ENCODE measurements at places on chromosomes 5 and 9.
A peak's percentile ranks its signal among the peaks of the same experiment; 100 is the strongest.

- DNase-seq, result no peak
These were observed 50.7 kb downstream of the ARRDC3 start for GRCh38 chr5:91332267-91333045.

GRCh38 chr9:99171225-99172123, 50.3 kb downstream of the ALG2 start:
- DNase-seq, result no peak

GRCh38 chr9:37967014-37967760, 63.3 kb upstream of the SLC25A51 start:
- no peak for DNase-seq

GRCh38 chr5:5794118-5794560, 371.7 kb downstream of the ICE1 start:
- no peak for DNase-seq

GRCh38 chr5:144697847-144698262, 527.2 kb downstream of the KCTD16 start:
- DNase-seq, result no peak

DNA sequence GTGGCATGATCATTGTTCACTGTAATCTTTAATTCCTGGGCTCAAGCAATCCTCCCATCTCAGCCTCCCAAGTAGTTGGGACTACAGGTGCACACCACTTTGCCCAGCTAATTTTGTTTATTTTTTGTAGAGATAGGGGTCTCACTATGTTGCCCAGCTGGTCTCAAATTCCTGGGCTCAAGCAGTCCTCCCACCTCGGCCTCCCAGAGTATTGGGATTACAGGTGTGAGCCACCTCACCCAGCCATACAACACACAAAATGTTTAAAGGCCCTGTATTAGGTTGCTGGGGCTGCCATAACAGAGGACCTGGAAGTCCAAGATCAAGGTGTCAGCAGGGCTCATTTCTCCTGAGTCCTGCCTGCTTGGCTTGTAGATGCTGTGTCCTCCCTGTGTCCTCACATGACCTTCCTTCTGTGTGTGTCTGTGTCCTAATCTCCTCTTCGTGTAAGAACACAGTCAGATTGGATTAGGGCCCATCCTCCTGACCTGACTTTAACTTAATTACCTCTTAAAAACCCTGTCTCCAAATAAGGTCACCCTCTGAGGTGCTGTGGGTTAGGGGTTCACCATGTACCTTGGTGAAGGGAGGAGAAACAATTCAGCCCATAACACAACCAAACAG, 5.4 kb downstream of the UBE2QL1 start:
- no peak for DNase-seq

DNA sequence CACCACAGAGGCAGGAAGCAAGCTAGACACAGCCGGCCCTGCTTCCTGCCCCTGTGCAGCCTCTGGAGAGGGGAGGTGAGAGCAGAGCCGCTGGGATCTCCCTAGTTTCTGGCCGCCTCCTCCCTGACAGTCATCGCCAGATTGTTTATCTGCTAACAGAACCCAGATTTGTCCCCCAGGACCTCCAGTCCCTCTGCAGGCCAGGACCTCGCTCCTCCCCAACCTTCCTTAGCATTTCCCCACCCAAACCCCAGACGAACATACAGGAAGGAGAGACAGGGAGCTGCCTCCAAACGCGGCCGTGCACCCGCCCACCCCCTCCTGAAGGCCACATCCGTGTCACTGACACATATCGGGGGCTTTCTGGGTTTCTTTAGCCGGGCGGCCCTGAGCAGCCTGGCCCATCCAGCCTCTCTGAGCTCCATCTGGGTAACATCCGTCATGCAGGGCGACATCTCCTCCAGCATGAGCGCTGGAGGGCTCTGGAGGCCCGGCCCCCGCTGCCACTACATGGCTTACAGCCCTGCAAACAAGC, 47.5 kb downstream of the DBH start:
- peak; percentile 88 for DNase-seq

GRCh38 chr5:8340739-8341344, 471.9 kb downstream of the MTRR start:
- DNase-seq, result no peak

- DNase-seq, result no peak
These were observed 48.9 kb downstream of the CFAP90 start for GRCh38 chr5:7801891-7802614.

GRCh38 chr9:86515221-86515620, 161.0 kb upstream of the TUT7 start:
- DNase-seq, result no peak

DNA sequence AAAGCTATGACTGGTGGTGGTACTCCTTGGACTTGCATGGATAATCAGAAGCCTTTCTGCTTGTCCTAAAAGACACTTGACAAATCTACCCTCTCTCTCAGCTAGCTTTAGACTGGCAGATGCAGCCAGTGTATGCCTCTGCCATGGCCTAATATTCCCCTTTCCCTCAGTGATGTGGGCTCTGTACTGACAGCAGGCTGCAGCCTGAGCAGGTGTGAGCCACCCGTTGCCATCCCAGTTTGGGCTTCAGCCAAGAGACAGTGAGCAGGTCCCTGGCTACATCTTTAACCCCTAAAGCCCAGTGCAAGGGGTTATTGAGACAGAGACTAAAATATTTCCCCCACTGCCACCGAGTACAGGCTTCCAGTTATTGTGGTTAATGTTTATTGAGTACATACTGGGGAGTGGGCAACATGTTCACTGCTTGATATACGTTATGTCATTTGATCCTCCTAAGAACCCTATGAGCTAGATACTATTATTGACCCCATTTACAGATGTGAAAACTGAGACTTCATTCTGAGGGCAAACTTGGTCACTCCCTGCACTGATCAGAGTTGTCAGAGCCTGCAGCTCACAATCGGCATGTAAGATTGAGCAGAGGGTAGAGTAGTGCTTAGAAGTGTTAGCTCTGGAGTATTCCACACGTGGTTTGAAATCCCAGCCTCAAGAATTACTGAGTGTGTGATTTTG, 254.2 kb downstream of the ARHGAP26 start:
- no peak for DNase-seq

DNA sequence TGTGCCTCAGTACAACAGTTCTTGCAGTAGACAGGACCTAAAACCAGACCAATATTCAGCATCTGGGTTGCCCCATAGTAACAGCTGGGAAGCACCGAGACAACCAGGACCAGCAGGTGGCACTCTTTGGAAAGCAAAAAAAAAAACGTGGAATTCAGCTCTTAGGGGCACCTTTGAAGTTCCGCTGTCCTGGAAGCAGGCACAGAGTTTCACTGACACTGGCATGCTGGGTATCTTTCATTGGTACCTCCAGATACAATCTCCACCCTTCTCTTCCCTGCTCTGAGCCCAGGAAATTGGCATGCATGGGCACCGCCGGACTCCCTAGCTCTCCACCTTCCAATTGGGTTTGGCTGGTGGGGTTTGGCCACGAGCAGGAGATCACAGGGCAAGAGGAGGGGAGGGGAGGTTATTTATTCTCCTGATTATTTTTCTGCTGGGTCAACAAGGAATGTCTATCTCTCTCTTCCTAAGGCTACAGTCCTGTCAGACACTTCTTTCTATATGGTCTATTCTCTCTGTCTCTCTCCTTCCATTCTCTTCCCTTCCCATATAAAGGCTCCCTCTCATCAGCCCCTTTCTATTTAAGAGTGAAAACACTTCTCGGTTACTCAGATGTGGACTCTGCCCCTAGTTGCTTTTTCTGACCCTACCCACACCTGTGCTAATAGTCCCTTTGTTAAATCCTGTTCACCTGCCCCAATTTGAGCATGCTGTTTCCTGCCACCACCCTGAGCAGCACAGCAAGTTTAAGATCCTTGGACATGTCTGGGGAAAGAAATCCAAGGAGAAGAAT, 1.9 kb upstream of the IDNK start:
- peak; percentile 64 for DNase-seq

DNA sequence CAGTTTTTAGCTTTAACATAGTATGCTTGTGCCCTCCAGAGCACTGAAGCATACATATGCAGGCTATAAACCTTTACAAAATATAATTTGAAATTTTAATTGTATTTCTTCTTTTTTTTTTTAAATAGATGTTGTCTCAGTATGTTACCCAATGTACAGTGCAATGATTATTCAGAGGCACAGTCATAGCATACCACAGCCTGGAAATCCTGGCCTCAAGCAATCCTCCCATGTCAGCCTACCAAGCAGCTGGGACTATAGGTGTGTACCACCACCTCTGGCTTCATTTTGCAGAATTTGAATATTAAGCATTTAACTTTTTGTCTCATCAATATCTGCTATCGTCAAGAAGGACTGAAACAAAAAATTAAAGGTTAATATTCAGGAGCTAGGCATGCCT, 16.9 kb upstream of the ZNF782 start:
- DNase-seq, result no peak

DNA sequence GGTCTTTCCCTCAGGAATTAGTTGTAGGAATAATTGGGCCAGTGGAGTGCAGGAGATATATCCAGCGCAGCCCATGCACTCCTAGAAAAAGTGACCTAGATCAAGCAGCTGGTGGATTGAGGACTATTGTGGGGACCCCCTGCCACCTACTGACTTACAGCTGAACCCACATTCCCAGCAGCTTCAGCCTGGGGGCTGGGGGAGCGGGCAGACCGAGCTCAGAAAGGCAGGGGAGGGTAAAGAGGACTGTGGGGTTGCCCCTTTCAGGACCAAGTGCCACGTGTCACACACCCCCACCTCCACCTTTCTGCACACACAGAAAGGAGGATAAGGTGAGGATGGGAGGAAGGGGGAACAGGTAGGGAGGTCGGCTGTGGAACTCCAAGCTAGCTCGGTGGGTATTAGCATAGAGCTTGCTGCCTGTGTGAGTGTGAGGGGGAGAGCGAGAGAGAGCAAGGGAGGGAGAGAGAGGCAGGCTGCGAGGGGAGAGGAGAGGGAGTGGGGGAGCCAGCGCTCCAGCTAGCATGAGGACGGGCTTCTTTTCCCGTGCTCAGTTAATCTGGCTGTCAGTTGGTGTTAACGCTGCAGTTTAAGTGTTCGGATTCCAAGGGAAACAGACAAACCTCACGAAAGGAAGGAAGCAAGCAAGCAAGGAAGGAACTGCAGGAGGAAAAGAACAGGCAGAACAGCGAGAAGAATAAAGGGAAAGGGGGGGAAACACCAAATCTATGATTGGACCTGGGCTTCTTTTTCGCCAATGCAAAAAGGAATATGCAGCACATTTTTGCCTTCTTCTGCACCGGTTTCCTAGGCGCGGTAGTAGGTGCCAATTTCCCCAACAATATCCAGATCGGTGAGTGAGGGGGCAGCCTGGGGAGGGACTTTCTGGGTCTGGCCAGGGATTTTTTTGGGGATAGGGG, at the start of gene GRIA1:
TSS of gene GRIA1 (plus strand) at position 553 of the 920 bp plus-strand sequence.
- DNase-seq, result no peak

DNA sequence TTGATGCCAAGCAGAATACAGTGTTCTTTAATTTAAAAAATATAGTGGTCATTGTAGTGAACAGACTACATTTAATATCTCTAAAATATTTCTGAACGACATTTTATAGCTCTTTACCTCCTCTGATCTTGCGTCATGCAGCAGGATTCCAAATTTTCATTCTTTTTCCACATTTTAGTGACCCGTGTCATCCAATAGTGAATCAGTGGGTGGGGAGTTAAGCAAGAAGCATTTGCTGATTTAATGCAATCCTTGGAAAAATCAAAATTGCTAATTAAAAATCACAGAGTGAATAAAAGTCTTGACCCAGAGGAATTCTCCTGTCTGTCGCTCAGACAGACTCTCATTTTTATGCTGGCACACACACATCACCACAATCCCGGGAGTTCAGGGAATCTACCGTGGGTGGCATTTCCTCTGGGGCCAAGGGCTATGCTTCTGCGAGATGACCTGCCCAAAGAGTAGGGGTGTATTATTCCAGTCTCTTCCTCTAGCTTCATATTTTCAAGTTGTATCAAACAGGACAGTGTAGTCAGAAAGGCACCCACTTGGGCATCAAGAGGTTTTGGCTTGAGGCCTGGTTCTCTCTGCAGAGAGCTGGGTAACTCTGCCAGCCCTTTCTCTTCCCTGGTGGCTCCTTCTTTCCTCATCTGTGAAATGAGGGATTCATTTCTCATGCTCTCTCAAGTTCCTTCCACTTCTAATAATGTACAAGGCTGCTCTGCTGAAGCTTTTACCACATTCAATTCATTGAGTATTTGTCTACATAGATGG, 24.8 kb upstream of the OTP start:
- DNase-seq, result no peak

GRCh38 chr5:68423154-68423811, 207.7 kb downstream of the PIK3R1 start:
- no peak for DNase-seq

- no peak for DNase-seq
These were observed 1.5 kb downstream of the WHRN start for GRCh38 chr9:114503522-114504340.

- DNase-seq, result no peak
These were observed 11.2 kb downstream of the IRX2 start for GRCh38 chr5:2740051-2740875.

- DNase-seq, result no peak
These were observed 100.5 kb downstream of the PALM2AKAP2 start for GRCh38 chr9:109880276-109881169.

DNA sequence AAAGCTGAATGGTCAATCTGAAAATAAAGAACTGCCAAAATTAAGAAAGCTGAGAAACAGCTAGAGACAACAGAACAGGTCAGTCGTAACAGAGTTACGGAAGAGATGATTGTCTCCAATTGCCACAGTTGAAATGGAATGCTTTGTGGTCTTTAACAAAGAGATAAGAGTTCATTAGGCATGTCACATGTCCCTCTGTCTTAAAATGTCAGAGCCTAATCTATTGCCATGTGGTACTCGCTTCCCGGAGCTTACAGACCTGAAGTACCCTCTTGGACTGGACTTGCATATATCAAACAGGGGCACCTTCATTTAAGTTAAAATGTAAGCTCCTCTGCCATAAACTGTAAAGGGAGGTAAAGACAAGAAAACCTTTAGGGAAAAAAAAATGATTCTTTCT, 19.7 kb downstream of the TTC39B start:
- DNase-seq, result no peak

Data from activated CD8-positive, alpha-beta memory T cell treated with anti-CD3 and anti-CD28 coated beads for 24 hours (primary cell).